ENCODE measurements at places on chromosomes 3 and 15.

DNA sequence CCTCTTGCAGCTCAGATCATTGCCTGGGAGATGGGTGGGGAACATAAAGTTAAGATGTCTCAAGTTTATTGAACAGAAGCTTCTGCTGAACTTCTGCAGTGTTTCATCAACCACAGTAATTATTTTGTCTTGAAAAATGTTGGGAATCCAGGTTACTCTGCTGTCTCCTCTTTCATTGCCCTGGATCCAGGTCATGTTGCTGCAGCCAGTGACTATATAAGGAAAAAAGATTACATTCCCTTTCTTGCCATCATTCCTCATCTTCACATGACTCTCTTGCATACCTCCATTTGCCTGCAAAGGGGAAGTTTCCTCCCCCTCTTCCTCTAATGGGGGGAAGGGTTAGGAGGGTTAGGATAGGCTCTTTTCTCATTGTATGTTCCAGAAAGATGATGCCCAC is 15.1 kb downstream of the GMNC start:
- DNase-seq, result no peak

DNA sequence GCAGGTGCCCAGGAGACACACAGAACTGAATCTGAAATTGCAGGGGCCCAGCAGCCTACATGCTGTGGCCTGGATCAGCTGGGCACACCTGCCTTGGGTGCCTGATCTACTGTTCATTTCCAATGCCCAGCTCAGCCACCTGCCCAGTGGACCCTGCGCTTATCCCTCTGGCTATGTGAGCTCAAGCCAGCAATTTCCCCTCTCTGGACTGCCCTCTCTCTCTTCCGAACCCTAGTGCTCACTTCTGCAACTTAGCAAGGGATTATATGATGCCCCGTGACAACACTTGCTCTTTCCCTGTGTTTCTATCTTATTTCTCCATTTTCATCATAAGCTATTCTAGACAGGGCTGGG is 276.0 kb downstream of the UACA start:
- DNase-seq, result no peak

DNA sequence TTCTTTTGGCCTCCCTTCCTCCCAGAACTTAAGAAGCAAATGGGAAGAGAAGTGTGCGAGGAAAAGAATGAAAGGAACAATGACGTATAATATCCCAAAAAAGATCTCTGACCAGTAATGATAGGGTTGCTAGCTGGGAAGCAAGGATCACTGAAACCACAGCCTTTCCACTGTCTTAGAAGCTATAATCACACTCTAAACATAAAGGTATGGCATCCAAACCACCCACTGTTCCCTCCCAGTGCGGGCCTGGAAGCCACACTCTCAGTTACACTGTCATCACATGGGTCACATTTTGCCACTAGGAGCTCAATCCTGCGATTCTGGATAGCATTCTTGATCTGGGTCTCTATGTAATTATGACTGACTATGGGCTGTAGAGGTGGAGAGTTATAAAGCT is 131.6 kb upstream of the HACD2 start:
- no peak for DNase-seq

- no peak for DNase-seq
Observed at GRCh38 chr3:55947406-55947805, 460.3 kb upstream of the WNT5A start.

DNA sequence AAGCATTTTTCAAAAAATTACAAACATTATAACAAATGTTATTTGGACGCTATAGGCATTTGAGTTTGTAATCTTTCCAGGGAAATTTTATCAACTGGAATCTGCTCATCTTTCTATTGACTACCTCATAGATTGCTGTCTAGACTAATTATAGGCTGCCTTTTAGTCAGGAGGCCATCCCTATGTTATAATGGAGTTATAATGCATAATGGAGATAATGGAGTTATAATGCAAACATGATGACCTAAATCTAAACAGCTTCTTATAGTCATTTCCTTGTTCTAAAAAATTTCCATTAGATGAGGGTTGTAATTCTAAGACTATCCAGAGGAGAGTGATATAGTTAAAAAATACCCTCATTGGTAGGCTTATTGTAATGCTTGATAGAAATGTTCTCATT is 226.4 kb downstream of the SI start:
- no peak for DNase-seq

GRCh38 chr3:61853912-61854311 is 292.5 kb downstream of the PTPRG start:
- no peak for DNase-seq

- no peak for DNase-seq
Observed at GRCh38 chr3:113977822-113978221, 30.0 kb downstream of the ZDHHC23 start.

GRCh38 chr3:12947504-12948369 is 106.4 kb upstream of the RPL32 start:
- no peak for DNase-seq

DNA sequence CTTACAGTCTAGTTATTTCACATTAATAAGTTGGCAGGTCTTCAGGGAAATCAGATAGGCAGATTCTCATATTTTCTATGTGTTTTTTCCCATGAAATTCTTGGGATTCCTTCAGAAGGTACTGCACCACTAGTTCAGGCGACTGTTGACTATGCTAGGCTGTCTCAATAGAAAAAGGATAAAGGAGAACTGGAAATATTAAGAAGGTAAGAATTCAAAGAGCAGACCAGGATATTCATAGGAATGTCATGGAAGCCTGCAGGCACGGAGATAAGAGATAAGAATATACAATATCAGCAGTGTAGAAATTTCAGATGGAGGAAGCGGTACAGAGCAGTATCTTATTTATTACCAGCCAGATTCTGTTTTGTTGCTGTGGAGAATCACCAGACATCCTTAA is 432.1 kb upstream of the MDFIC2 start:
- DNase-seq, result no peak

- peak; percentile 7 for DNase-seq
Observed at GRCh38 chr3:142279965-142280590, 54.7 kb upstream of the GK5 start.

- no peak for DNase-seq
Observed at GRCh38 chr15:41629463-41629862, 30.7 kb upstream of the MGA start.

DNA sequence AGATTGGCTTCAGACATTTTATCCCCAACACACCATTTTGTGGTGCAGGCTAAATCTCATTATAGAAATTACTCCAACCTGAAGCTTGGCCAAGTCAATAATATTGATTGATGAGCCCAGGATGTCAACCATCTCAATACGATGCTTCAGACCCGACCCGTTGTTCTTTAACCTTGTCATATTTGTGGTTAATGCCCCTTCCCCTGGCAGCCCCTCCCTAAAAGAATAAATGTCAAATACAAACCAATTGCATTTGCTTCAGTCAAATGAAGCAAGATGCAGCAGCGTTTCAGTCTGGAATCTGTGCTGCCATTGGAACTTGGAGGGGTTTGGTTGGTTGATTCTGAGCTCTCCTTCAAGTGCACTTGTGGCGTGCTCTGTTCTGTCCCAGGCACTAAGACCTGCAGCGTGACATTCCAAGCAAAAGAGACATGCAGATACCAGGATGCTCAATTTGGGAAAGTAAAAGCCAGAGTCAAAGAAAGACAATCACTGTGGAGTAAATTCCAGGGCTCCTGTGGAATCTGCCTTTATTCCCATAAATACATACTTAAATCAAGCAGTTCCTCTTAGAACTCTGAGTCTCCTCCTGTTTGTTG is 23.8 kb upstream of the PSMD6 start:
- no peak for DNase-seq

- no peak for DNase-seq
Observed at GRCh38 chr3:170709046-170709445, 123.2 kb upstream of the SLC7A14 start.

GRCh38 chr3:212432-212831 is 15.9 kb downstream of the CHL1 start:
- no peak for DNase-seq

DNA sequence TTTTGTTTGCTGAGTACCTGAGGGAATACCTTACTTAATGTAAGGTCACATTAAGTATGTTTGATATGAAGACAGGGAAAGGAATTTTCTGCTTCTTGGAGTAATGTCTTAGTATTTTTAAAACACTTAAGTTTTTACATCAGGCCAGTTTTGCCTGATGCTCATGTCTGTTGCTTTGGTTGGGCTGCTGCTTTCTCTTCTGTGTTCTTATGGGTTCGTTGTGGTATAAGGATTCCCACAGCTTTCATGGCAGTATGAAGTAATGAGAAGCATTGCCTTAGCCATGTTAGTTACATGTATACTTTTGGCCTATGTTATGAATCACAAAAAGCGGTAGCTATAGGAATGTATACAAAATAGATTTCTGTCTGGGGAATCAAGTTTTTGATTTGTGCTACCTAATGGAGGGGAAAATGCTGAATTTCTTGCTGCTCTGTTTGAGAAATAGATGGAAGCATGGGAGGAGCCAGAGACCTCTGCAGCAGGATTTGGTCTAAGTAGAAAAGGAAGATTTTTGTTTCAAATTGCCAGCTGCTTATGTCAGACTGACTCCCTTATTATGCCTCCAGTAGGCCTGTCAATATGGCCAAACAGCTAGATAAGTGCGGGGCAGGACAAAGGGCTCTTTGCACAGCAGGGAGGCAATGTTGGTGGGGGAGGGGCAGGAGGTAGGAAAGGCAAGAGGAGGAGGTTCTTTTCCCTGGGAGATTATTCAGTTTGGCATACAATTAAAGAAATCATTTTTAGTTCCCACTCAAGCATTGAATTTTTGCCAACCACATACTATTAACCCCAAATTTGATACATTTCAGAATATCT is 5.2 kb downstream of the SETD5 start:
- no peak for DNase-seq

DNA sequence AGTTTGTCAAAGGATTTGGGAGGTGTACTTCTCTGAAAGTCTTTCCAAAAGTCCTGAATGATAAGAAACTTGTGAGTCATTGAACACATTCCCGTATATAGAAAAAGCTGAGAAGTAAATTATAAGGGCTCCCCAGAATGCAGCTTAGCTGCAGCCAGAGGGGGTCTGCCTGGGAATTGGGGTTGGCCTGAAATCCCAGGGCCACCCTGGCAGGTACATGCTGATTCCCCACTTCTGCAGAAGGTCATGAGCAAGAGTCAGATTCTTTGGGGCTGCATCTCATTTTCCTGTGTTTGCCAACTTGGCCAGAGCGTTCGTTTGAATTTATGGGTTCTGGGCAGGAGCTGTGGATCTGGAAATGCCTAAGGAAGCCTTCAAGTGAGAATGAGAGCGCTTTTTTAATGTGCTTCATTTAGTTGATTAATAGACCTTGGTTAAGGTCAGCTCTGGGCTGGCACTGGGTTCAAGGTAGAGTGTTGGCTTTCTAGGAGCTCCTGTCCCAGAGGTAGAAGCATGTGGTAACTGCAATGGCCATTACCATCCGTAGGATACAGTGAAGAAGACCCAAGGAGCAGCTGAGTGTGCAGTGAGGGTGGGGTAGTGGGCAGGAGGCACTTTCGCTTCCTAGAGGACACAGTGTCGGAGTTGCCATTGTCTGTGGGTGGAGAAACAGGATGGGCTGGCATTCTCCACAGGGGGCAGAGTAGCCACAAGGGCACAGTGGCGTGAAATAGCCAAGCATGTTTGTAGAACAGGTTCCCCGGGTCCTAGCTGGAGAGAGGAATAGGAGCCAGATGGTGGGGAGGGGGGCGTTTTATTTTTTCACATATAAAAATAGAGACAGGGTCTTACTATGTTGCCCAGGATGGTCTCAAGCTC is 3.2 kb downstream of the SLC6A6 start:
- DNase-seq, result no peak
